Fibroblast of gingiva (primary cell): ENCODE measurements at places on chromosomes 5 and 9.
A peak's percentile ranks its signal among the peaks of the same experiment; 100 is the strongest.

GRCh38 chr9:116592970-116593369 is 94.1 kb upstream of the TRIM32 start:
- DNase-seq: peak; percentile 16

- DNase-seq: no peak
Measured at GRCh38 chr9:134789168-134789567, 91.4 kb upstream of the FCN2 start.

DNA sequence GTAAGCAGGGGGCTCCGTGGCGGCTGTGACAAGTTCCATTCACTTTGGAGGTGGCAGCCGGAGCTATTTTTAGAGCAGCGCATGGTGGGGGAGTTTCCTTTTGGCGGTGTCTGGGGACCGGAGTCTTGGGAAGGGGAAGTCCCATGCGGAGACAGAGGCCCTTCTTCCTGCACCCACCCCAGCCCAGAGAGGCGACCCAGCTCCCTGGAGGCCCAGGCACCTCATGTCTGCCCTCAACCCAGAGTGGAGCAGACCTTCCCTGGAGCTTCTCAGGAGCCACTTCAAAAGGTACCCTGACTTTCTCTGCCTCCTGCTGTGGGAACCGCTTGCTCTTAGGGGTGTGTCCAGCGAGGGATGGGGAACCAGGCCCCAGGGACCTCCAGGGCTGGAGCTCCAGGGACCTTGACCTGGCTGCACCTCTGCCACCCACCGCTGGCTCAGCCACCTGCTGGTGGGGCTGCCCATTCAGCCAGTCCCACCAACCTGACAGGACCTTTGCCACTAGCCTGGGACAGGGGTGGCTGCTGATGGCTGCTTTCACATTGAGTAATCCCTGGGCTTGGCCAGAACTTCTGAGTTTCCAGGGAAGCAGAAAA is 34.1 kb downstream of the NEK6 start:
- no peak for DNase-seq

- no peak for DNase-seq
Measured at GRCh38 chr9:95450171-95451064, 66.4 kb downstream of the PTCH1 start.

GRCh38 chr5:9533096-9533495 is 12.8 kb downstream of the SEMA5A start:
- DNase-seq: no peak

GRCh38 chr5:101346906-101347305 is 443.8 kb upstream of the ST8SIA4 start:
- DNase-seq: no peak

DNA sequence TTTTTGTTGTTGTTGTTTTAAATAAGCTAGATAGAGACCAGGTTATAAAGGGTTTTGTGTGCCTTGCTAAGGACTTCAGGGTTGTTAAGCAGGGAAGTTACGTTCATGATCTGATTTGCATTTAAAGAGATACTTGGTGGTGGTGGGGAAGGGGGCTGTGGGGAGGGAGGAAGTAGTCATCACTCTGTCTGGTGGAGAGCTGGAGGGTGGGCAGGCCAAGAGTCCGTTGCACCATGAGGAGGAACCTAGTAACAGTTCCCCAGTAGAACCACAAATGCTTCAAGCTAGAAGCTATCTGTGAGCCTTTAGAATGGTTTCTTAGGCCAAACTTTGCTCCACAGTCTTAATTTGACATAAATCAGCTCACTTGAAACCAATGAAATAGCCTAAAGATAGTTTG is 18.7 kb upstream of the ROPN1L start:
- no peak for DNase-seq

DNA sequence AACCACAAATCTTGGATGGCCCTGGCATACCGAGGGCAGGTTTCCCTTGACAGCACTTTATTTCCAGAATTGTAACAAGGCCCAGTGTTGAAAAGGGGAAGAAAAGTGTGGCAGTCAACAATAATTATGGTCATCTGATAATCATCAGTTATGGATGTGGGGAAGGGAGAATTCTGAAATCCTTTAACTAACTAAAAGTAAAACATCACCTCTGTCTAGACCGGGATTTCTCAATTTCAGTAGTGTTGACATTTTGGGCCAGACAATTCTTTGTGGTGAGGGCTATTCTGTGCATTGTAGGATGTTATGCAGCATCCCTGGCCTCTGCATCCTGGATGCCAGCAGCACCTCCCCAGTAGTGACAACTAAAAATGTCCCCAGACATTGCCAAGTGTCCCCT is 140.4 kb downstream of the PSAT1 start:
- DNase-seq: no peak

- no peak for DNase-seq
Measured at GRCh38 chr5:169721771-169722170, 84.7 kb downstream of the DOCK2 start.

- peak; percentile 51 for DNase-seq
Measured at GRCh38 chr9:16278326-16278999, 592.0 kb downstream of the BNC2 start.

- peak; percentile 2 for DNase-seq
Measured at GRCh38 chr9:25716220-25716872, 38.1 kb upstream of the TUSC1 start.

DNA sequence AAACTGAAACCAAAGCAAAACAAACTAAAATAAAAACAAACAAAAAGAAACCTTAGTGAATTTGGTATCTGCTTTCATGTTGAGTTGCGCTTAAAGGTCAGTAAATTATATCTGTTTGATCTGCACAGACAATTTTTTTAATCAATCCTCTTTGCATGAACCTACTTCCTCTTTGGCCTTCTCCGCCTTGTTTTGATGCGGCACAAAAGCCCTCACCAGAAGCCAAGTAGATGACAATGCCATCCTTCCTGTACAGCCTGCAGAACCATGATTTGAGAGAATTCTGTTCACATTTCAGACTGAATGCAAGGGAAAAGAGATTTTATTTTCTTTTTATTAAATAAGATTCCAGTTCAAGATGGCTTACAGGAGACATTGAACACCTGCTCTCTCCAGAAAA is 473.6 kb upstream of the FTMT start:
- peak; percentile 2 for DNase-seq

- no peak for DNase-seq
Measured at GRCh38 chr5:58497921-58498320, 6.7 kb downstream of the GAPT start.

GRCh38 chr9:98593354-98594253 is 115.1 kb downstream of the GABBR2 start:
- no peak for DNase-seq

GRCh38 chr5:78920604-78921003 is 64.5 kb downstream of the ARSB start:
- DNase-seq: peak; percentile 45

DNA sequence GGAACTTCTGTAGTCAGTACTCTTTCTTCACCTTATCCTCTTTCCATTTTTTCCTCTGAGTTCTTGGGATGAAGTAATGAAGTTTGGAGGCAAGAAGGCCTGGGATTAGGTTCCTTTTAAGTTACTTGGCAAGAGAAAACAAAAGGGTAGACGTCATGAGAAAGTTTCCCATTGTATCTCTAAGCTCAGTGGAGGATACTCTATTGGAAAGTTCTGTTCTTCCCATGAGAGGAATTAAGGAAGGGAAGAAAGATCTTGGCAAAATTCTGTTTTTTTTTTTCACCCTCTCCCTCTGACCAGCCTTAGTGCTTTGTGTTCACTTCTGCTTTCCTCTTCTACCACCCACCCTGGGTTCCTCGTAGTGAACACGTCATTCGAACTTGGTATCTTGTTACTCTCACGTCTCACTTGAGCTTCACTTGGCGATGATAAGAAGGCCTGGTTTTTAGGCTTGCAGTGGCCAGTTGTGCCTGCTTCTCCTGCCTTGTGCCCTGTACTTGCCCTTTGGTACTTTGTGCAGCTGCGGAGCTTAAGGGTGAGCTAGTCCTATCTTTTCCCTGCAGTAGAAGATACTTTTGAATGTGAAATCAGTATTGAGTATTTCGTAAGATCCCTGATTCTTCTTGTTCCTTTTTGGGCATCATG is 67.0 kb downstream of the ARHGAP26 start:
- no peak for DNase-seq

- DNase-seq: no peak
Measured at GRCh38 chr5:177336112-177336511, 15.4 kb downstream of the LMAN2 start.

DNA sequence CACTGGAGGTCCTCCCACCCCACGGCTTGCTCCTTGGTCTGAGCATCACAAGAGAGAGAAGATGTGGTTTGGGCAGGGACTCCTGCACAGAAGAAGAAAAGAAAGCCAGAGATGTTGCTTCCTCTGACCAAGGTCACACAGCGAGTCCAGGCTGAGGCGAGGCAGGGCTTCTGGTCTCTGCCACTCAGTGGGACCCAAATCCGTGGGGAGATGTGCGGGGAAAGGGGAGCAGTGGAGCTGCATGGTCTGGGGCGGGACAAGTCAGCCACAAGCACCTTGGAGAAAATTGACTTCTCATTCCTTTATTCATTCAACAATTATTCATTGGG is 150.9 kb downstream of the C9orf50 start:
- DNase-seq: no peak

DNA sequence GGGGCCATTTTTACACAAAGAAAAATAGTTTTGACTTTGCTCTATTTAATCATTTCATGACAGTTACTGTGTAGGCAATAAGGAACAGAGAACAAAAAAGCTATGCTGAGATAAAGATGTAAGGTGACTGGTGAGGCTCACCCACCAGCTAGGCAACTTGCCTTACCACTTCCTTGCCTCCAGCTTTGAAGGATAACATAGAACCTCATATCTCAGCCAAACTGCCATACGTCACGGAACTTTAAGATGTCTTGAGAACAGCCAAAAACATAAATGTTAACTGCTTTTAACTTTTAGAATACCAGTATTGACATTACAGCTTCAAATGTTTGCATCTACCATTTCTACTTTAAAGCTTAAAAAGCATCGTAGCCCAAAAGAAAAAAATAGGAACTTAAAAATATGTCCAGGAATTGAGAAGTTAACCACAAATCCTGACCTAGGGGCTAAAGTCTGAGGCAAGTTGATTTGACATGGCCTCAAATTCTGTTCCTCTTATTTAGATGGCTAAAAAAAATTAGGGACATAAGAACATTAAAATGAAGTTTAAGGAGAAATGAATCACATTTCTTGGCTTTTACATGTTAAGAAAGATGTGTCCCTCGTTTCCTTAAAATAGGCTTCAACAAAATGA is 7.7 kb upstream of the GCNT4 start:
- DNase-seq: no peak

- DNase-seq: peak; percentile 83
Measured at GRCh38 chr9:76458903-76459693, at the start of gene GCNT1. TSS of gene GCNT1 (plus strand) at chr9:76459182. CDS start at chr9:76502382, 43,200 bp downstream.

- DNase-seq: no peak
Measured at GRCh38 chr9:3525096-3525835, 535 bp downstream of the RFX3 start.

- DNase-seq: no peak
Measured at GRCh38 chr9:84447305-84447704, 106.7 kb upstream of the SLC28A3 start.

DNA sequence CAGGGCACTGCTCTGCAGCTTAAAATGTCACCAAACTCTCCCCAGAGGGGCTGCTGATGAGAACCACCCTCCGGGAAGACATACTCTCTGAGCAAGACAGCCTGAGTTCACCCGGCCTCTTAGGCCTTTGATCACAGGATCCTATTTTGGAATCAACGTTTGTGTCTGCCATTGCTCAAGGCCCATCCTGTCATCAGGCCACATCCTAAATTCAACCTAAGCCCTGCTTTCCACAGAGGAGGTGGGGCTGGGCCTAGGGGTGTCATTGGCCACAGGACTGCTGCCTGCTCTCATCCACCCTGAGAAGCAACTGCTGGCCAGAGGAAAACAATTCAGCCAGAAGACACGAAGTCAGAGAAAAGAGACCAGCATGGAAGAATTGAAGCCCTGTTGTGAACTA is 351.1 kb upstream of the IRX2 start:
- no peak for DNase-seq

DNA sequence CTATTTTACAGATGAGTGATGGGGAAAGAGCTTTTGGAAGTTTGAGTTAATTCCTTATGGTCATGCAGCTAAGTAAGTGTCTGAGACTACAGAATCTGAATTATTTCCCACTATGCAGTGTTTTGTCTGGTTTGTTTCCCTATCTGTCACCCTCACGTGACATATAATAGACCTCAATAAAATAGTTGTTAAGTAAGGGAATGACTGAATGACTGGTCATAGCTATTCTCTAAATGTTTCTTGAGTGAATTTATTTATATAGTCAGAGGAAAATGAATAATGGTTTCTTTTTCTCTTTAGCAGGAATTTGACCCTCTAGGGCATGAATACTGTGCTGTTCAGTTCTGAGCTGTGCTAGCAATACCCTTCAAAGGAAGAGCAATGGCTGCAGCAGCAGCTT is 10.3 kb downstream of the TRIM32 start:
- no peak for DNase-seq

- DNase-seq: no peak
Measured at GRCh38 chr5:6660688-6661087, 27.4 kb downstream of the SRD5A1 start.

DNA sequence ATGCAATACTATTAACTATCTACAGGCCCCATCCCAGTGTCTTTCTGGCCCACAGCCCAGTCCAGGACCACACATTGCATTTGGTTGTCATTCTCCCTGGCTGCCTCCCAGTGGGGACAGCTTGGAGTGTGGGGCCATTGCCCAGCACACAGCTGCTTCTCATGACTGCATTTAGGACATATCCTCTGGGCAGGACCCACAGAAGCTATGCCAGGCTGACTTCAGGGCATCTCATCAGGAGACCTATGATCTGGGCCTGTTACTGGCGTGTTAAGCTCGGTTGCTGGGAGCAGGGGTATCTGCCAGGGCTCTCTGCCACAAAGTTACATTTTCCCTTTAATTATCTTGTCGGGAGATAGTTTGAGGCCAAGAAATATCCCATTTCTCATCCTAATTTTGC is 32.1 kb upstream of the CLPTM1L start:
- DNase-seq: no peak

- DNase-seq: no peak
Measured at GRCh38 chr9:117691367-117691766, 12.8 kb upstream of the TLR4 start.

GRCh38 chr5:158265931-158266700 is 407.2 kb upstream of the CLINT1 start:
- no peak for DNase-seq

- DNase-seq: no peak
Measured at GRCh38 chr5:91770400-91770799, 387.3 kb upstream of the ARRDC3 start.

DNA sequence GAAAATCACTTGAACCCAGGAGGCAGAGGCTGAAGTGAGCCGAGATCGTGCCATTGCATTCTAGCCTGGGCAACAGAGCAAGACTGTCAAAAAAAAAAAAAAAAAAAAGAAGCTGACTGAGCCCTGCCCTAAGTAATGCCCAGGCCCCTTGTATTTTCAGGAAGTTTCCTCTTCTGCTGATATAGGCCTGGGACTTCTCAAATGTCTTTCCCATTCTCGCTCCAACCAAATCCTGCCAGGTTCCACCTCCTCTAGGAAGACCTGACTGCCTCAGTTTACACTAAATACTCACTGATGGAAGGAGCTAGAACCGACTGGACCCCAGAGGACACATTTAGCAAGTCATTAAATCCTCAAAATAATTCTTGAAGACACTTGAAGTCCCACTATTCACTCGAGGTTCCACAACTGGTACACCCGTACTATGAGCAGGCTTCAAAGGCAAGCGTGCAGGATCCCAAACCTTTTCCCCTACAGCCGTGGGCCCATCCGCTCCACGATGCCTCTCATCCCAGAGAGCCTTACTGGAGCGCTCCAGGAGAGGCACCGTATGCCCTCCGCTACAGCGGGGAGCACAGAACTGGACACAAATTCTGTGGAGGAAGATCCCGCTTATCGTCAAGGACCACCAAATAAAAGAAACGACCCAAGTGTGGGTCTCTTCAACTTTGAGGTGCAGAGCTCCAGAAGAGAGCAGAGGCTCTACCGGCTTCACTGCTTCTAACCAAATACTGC is 676 bp downstream of the NOL6 start:
- DNase-seq: no peak
